NCI-H774 (cell line): ENCODE measurements at places on chromosomes 11 and 22.

DNA sequence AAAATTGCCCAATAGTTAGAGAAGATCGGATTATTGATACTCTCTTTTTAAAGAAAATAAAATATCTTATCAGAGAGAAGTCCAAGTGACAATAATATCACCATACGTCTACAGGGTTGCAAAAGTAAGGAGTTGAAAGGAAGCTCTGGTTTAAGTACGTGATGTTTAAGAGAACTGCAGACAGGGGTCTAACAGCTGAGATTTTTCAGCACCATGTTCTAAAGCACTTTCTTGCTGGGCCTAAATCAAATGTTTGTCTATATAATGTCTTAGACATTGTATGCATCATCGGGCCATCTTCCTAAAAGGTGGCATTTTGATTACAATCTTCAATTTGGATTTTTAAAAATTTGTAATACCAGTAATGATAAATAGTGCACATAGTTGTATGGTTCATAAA, 133.3 kb downstream of the RRAS2 start:
- DNase-seq, result no peak

- no peak for DNase-seq
Measured at GRCh38 chr11:61297341-61297740, 2.2 kb upstream of the VWCE start.

DNA sequence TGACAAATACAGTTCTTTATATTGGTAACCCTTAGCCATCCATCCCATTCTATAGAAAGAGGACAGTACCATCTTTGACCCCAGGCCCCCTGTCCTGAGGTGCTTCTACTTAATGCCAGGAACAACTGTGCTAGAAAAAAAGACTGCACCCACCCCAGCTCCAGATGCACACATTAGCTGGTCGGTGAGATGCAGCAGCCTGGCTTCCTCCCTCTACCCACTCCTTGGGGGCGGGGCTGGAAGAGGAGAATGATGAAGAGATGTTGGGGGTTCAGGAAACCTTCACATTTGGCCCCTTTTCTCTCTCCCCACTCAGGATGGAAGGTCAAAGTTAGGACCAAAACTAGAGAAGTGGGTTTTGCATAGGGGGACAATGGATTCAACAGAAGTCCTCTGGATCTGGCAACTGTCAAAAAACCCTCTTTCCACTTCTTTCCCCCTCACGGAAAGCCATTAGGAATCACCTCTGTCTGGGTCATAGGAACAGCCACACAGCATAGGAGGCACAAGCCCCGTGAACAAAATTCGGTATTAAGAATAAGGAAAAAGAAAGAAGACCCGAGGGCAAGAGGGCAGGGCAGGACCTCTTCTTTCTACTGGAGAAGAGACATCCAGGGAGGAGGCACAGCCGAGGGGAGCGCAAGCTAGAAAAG, 755 bp downstream of the NRIP3 start:
- DNase-seq, result no peak

GRCh38 chr11:29679996-29680395, 336.8 kb downstream of the KCNA4 start:
- no peak for DNase-seq

DNA sequence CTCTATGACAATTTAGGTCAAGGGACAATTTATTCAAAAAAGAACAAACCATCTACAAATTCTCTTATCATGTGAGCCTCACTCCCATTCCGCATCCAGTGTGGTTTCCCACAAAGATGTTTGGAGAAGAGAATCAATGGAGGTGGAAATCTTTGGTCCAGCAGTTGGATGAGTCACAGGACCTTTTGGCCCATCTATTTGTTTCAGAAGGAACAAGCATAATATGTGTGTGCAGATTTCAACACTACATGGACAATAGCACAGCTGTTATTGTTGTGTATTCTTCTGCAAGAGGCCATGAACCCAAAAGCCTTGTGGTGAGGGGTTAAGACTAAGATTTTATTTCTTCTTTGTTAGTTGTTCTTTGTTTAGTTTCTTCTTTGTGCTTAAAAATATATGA, 61.6 kb downstream of the OR10A6 start:
- no peak for DNase-seq

DNA sequence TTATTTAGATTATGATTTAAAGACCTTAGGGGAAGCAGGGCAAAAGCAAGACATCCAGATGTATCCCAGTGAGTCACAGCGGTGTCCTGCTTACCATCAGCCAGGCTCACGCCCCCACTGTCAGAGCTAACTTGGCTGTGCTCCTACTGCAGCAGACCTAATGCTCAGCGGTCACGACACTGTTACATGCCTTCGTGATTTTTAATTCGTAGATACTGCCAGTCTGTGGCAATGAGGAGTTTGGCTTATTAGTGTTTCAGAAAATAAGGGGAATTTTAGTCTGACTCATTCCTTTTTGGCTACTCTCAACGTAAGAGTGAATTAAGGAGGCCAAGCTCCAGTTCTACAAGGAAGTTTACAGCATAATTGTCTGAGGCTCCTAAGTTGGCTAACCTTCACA, 22.7 kb downstream of the EFCAB6 start:
- no peak for DNase-seq

DNA sequence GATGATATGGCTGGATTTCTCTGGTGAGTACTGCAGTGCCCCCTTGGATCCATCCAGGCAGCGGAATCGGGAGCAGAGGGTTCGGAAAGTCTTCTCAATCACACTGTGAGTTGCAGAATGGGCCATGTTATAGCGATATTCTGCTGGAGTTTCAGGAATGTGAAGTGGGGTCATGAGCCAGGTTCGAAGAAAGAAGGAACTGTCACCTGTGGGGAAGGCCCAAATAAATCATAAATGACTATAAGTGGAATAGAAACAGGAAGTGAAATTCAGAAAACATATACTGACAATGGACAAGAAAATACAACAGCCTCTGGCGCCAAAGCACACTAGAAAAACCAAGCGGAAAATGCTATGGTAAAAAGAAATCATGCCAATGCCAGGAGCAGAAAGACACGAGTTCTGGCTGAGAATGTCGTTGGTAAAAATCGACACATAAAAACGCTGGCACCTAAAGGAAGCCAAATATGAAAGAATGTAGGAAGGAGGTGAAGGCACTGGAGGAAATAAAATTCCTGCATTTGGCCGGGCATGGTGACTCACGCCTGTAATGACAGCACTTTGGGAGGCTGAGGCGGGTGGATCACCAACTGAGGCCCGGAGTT, 10.0 kb upstream of the AMBRA1 start:
- DNase-seq, result no peak

DNA sequence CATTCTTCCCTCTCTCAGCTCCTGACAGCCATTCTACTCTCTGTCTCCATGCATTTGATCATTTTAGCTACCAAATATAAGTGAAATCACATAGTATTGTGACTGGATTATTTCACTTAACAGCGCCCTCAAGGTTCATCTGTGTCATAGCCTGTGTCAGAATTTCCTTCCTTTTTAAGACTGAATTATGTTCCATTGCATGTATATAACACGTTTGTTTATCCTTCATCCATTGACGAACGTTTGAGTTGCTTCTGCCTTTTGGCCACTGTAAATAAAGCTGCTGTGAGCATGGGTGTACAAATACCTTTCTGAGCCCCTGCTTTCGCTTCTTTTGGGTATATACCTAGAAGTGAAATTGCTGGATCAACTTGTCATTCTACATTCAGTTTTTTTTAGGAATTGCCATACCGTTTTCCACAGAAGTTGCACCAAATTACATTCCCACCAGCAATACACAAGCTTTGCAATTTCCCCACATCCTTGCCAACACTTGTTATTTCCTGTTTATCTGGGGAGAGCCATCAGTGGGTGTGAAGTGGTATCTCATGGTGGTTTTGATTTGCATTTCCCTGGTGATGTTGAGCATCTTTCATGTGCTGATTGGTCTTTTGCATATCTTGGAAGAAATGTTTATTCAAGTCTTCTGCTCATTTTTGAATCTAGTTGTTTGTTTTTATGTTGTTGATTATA, 17.5 kb downstream of the GLB1L2 start:
- no peak for DNase-seq

- DNase-seq, result no peak
Measured at GRCh38 chr11:104390651-104391050, 226.7 kb upstream of the PDGFD start.

DNA sequence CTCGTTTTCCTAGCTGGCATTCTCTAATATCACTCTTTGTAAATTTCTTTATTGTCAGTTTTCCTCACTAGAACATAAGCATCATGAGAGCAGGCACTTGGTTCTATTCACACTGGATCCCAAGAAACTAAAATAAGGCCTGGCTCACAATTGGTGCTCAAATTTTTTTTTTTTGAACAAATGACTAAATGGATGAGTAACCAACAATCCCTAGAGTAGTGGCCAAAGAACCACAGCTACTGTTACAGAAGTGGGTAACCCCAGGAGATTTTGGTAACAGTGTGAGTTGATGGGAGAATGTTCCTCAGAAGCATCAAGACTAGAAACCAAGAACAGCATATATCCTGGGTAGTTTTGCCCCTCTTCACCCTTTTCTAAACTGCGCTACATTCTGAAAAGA, 572.6 kb downstream of the INSC start:
- DNase-seq, result no peak

DNA sequence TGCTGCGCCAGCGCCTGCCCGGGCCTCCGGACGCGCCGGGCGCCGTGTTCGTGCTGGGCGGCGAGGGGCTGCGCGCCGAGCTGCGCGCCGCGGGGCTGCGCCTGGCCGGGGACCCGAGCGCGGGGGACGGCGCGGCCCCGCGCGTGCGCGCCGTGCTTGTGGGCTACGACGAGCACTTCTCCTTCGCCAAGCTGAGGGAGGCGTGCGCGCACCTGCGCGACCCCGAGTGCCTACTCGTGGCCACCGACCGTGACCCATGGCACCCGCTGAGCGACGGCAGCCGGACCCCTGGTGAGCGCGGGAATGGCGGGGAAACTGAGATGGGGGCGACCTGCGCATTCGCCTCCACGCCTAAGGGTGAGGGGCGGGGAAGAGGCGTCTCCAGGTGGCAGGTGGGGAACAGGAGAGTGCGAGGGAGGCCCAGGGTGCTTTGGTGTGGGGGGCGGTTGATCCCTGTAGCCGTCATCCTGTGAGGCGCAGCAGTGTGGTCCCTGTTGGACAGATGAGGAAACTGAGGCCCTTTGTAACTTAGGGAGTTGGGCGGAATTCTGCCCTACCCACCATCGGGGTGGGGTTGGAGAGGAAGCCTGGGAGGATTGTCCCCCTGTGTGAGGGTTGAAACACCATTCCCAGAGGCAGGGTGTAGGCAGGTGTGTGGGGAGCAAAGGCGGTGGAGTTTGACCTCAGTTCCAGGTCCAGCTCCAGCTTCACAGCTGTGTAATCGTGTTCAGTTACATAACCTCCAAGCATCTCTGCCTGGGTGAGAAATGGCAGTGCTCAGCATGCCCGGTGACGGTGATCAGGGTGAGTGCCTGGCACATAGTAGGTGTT, 758 bp downstream of the PDXP start:
- DNase-seq, result no peak

DNA sequence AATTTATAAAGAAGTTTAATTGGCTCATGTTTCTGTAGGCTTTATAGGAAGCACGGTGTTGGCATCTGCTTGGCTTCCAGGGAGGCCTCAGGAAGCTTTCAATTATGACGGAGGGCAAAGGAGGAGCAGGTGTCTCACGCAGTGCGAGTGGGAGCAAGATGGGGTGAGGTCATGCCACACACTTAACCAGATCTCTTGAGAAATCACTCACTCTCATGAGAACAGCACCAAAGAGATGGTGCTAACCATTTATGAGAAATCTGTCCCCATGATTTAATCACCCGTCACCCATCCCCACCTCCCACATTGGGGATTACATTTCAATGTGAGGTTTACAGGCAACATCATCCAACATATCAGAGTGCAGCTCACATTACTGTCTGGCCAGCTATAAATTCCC, 103.5 kb downstream of the ARHGAP8 start:
- no peak for DNase-seq

DNA sequence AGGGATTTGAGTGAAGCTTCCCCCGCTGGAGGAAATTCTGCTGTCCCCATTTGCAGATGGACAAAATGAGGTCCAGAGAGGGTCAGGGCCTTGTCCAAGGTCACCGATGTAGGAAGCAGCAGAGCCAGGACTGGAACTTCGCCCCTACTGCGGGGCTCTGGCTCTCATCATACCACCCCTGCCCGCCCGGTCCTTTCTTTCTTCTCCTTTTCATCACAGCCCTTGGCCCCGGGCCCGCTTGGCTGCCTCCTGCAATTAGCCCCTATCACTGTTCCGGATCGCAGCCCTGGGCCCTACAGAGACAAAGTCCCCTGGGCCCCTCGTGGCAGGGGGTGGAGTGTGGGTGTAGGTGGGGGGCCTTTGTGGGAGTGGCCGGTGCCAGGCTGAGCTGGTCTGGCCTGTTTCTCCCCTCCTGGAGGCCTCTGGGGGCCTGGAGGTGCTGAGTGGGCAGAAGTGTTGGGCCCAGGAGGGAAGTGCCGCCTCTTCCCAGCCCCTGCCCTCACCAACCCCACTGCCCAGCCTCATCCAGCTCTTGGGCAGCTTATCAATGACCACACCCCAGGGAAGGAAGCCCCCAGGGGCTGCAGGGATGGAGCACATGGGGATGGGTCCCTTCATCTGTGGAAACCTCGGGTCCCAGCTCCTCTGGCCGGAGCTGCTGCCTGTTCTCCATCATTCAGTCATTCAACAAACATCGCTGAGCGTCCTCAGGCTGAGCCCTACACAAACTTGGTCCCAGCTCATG, 3.4 kb downstream of the EMID1 start:
- DNase-seq, result no peak

DNA sequence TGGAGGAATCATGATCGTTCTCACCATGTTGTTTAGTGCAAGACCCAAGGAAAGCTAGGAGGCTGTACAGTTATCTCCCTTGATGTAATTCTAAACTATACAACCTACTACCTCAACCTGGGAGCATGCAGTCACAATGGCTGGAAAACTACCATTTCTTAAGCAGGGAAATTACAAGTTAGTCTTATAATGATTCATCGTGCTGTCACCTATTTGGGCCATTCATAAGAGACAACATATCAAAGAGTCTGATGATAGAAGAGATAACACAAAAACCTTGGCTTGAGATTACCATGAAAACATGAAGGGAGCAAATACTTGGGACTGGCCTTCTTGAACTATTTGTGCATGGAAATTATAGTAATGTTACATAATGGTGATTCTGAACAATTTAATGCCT, 30.5 kb upstream of the BLID start:
- no peak for DNase-seq

DNA sequence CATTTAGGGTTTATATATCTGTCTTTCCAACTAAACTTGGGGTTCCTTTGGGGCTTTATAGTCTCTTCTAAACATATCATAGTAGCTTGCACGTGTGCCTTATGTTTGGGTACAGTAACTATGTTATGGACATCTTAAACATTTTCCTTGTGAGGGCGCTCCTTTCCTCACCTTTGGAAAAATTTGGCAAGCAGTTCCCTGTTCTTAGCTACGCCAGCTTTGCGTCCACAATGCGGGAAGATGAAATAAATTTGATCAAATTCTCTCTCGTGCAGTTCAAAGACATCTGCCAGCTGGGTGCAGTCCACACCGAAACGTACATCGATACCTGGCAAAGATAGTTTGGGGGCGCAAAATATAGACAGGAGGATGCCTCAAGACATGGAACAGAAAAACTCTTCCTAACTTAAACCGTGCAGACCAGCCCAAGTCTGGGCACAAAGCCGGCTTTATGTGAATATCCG, 548 bp downstream of the FDXACB1 start:
- DNase-seq, result no peak

- DNase-seq, result no peak
Measured at GRCh38 chr22:46292732-46293131, 3.9 kb upstream of the GTSE1 start.

- no peak for DNase-seq
Measured at GRCh38 chr11:7688238-7688826, 15.0 kb upstream of the CYB5R2 start.

GRCh38 chr11:124150684-124151083, 32.5 kb upstream of the OR10D3 start:
- no peak for DNase-seq
